ENCODE measurements at places on chromosomes 7 and 10.

DNA sequence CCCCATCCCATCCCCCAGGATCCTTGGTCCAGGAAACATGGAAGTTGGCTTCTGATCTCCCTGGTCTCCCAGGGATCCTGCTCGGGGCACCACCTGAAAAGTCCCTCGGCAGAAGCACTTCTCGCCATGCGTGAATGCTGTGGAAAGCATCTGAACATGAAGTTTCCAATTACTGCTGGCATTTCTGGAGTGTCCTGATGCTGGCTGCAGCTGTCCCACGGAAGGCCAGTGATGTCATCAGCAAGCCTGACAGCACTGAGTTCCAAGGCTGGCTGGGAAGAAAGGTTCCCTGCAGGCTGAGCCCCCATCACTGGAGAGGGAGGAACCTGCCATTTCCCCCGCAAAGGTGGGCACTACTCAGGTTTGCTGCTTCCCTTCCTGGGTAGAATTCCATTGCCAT, 71.4 kb downstream of the KCNMA1 start:
- H3K36me3 ChIP-seq: no peaks in the 10 kb centered on the region
- no peak for DNase-seq
- peaks cover 12% of the 10 kb centered on the region for H3K27me3 ChIP-seq
- no peak overlapping the region for H3K27ac ChIP-seq

DNA sequence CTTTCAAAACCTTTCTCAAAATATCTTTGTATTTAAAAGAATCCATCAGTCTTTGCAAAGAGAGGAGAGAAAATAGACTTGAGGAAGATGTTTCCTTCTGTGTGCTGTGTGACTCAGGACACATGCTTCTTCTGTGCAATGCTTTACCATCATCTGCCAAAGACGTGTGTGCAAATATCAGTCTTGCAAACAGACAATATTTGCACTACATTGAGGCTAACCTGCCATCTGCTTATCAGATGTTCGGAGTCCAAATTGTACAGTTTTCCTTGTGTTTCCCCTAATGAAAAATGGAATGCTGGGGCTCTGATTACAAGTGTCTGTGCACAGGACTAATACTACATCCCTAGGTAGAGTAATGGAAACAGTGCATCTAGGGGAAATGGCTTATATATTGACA, 353.1 kb upstream of the LRRTM3 start:
- no peaks in the 10 kb centered on the region for H3K36me3 ChIP-seq
- H3K27ac ChIP-seq: no peak overlapping the region
- H3K4me1 ChIP-seq: no peaks in the 10 kb centered on the region
- DNase-seq: no peak
- no peaks in the 10 kb centered on the region for H3K27me3 ChIP-seq

GRCh38 chr10:11280187-11280932, 262.7 kb downstream of the CELF2 start:
- H3K4me3 ChIP-seq: no peak overlapping the region
- H3K27ac ChIP-seq: no peak overlapping the region
- H3K27me3 ChIP-seq: peaks cover 46% of the 10 kb centered on the region
- H3K4me1 ChIP-seq: peaks cover 35% of the 10 kb centered on the region
- DNase-seq: no peak
- H3K36me3 ChIP-seq: peaks cover 7% of the 10 kb centered on the region

- H3K36me3 ChIP-seq: no peaks in the 10 kb centered on the region
- H3K27ac ChIP-seq: peak overlapping the region; percentile 98
- peak overlapping the region; percentile 68 for H3K4me3 ChIP-seq
- peaks cover 83% of the 10 kb centered on the region for H3K4me1 ChIP-seq
- H3K27me3 ChIP-seq: no peaks in the 10 kb centered on the region
- no peak for DNase-seq
Observed at GRCh38 chr10:79084012-79084971, 15.5 kb downstream of the ZMIZ1 start.

GRCh38 chr7:39922580-39922979, 27.5 kb upstream of the CDK13 start:
- no peaks in the 10 kb centered on the region for H3K36me3 ChIP-seq
- H3K27ac ChIP-seq: no peak overlapping the region
- peaks cover 7% of the 10 kb centered on the region for H3K27me3 ChIP-seq
- H3K4me3 ChIP-seq: no peak overlapping the region
- DNase-seq: no peak
